Aorta (tissue), 5 donors: ENCODE measurements at places on chromosomes 12 and 14. TPM values are rescaled to one million over a fixed set of nuclear protein-coding genes. Genes with fewer than 3 reads are reported as not detected.

OR6C76 gene
- polyA plus RNA-seq, result not detected

OR10A7 gene
- polyA plus RNA-seq, result not detected

GRIN2B gene
- not detected for polyA plus RNA-seq

PYGL gene
- polyA plus RNA-seq, result 25.2 TPM

TDRD9 gene
- 1.1 TPM for polyA plus RNA-seq

AQP2 gene
- not detected for polyA plus RNA-seq

AICDA gene
- polyA plus RNA-seq, result 0.23 TPM

CCDC88C gene
- polyA plus RNA-seq, result 0.33 TPM

ATF7 gene
- polyA plus RNA-seq, result 29.5 TPM

ABCC9 gene
- 1.1 TPM for polyA plus RNA-seq

LIN7A gene
- 1.4 TPM for polyA plus RNA-seq

FAM181A gene
- not detected for polyA plus RNA-seq

RBMS2 gene
- 18.2 TPM for polyA plus RNA-seq

KRT77 gene
- not detected for polyA plus RNA-seq

PZP gene
- polyA plus RNA-seq, result not detected

LALBA gene
- polyA plus RNA-seq, result not detected

POTEG gene
- not detected for polyA plus RNA-seq

STXBP6 gene
- polyA plus RNA-seq, result 0.05 TPM

MGP gene
- polyA plus RNA-seq, result 16,848 TPM

ATP5MC2 gene
- 390 TPM for polyA plus RNA-seq

SLC17A8 gene
- not detected for polyA plus RNA-seq

RNASE2 gene
- 2.8 TPM for polyA plus RNA-seq

TAS2R8 gene
- not detected for polyA plus RNA-seq

MGAT2 gene
- polyA plus RNA-seq, result 15.9 TPM

BICDL1 gene
- 0.36 TPM for polyA plus RNA-seq

RIMBP2 gene
- polyA plus RNA-seq, result not detected

DEGS2 gene
- polyA plus RNA-seq, result 3.0 TPM

SLC38A6 gene
- polyA plus RNA-seq, result 8.5 TPM

HIGD1C gene
- polyA plus RNA-seq, result not detected

CMTM5 gene
- polyA plus RNA-seq, result 1.5 TPM

EIF2S3B gene
- polyA plus RNA-seq, result 0.59 TPM

MYO1H gene
- not detected for polyA plus RNA-seq

MIPOL1 gene
- 3.4 TPM for polyA plus RNA-seq

KRT6C gene
- 0.25 TPM for polyA plus RNA-seq

TTC7B gene
- polyA plus RNA-seq, result 28.2 TPM

CARMIL3 gene
- polyA plus RNA-seq, result not detected

TMEM229B gene
- polyA plus RNA-seq, result 2.4 TPM

PARP11 gene
- polyA plus RNA-seq, result 2.1 TPM

TMEM132C gene
- polyA plus RNA-seq, result not detected

FAIM2 gene
- polyA plus RNA-seq, result not detected

NEUROD4 gene
- not detected for polyA plus RNA-seq

OTUB2 gene
- polyA plus RNA-seq, result not detected

RNFT2 gene
- polyA plus RNA-seq, result 1.8 TPM

CISTR gene
- not detected for polyA plus RNA-seq

FBXO33 gene
- 3.0 TPM for polyA plus RNA-seq

SCN8A gene
- under 0.01 TPM for polyA plus RNA-seq

CLEC4D gene
- polyA plus RNA-seq, result not detected
